ENCODE measurements at places on chromosomes 5 and 9.

DNA sequence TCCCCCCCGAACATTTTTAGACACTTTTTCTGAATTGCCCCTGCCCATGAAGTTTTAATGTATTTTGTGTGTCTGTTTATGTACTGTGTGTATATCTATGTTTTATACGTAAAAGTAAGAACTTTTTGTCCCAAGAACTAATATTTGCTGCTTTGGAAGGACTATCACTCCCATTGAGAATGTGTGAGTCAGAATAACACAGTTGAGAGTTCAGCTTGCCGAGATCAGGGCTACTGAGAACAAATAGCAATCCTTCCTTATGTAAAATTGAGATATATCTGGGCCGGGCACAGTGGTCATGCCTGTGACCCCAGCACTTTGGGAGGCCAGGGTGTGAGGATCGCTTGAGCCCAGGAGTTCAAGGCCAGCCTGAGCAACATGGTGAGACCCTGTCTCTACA lies 11.3 kb downstream of the GTF3C4 start:
- DNase-seq, result no peak

DNA sequence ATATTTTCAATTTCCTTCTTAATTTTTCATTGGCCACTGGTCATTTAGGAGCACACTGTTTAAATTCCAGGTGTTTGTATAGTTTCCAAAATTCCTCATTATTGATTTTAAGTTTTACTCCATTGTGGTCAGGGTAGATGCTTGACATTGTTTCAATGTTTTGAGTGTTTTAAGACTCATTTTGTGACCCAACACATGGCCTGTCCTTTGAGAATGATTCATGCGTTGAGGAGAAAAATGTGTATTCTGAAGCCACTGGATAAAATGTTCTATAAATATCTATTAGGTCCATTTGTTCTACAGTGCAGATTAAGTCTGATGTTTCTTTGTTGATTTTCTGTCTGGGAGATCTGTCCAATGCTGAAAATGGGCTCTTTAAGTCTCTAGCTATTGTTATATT lies 24.4 kb upstream of the FNIP1 start:
- no peak for DNase-seq

DNA sequence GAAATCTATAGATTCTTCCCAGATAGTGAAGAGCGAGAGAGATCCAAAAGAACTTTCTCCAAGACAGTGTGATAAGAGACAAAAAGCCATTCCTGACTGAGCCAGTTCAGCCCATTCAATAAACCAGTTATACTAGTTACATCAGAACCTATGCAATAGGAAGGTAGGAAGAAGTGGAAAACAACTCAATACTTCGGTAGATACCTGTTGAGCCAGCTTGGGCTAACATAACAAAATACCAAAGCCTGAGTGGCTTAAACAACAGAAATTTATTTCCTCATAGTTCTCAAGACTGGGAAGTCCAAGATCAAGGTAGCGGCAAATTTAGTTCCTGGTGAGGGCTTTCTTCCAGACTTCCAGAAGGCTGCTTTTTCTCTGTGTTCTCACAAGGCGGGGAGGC lies 214.5 kb upstream of the GRAMD2B start:
- no peak for DNase-seq

DNA sequence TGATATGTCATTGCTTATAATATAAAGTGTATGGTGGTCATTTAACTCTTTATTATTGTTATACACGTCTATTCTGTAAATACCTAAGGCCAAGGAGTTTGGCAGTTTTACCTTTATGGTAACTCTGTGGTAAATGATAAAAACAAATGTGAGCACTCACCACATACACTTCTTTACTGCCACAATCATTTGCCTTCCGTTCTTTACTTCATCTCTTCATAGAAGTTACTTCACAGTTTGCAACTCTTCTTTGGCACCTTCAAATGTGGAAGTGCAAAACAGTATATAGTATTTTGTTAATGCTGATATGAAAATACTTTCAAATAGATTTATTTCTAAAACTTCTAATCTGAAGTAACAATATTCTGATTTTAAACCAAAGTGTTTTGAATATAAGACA lies 4.4 kb upstream of the MEF2C start:
- DNase-seq, result no peak

GRCh38 chr9:20317701-20318100 lies 304.6 kb downstream of the MLLT3 start:
- no peak for DNase-seq

DNA sequence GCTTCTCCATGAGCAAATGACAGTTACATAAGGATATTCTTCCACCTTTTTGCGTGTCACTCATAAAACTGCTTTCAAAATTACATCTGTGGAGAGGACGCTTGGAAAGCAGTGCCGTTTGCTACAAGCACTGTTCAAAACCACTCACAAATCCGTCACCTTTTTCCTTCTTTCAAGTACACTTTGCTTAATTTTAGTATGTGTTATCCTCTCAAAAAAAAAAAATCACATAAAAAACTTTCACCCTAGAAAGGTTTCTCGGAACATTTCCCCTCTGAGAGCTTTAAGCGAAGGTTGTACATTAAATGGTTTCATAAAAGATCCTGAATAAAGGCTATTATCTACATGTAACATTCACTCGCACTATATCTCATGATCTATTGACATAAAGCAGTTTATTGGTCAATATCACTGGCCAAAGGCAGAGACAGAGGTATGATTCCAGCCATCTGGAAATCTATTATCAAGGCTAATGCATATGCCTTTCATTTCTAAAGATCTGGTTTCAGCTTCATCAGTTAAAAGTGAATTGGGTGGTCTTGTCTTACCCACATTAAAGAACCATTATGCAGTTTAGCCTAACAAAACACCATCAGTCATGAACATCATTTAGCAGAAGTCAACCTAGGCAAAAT lies 163.6 kb downstream of the ENC1 start:
- no peak for DNase-seq

All from stimulated activated CD4-positive, alpha-beta T cell treated with anti-CD3 and anti-CD28 coated beads, Interleukin-2, amount 100 ng/mL, for 48 hours (primary cell).